ENCODE measurements at places on chromosomes 13 and 19. TPM values are rescaled to one million over a fixed set of nuclear protein-coding genes. Genes with fewer than 3 reads are reported as not detected.

Gene PRR22
- total RNA-seq = 6.8 TPM

Gene OR7C1
- 0.30 TPM for total RNA-seq

Gene TEAD2
- 14.5 TPM for total RNA-seq

Gene ZNF578
- total RNA-seq = 0.53 TPM

Gene SIGLEC12
- total RNA-seq = not detected

Data from A375 (cell line).